ENCODE measurements at places on chromosomes 5 and 9. TPM values are rescaled to one million over a fixed set of nuclear protein-coding genes. Genes with fewer than 3 reads are reported as not detected.

The GSN gene
- 567 TPM for total RNA-seq

The PKN3 gene
- total RNA-seq: 4.2 TPM

The SPINK7 gene
- total RNA-seq: not detected

The OR1Q1 gene
- not detected for total RNA-seq

The SUSD3 gene
- 52.7 TPM for total RNA-seq

The OR1L1 gene
- total RNA-seq: not detected

The GRXCR2 gene
- not detected for total RNA-seq

The KCTD16 gene
- 0.26 TPM for total RNA-seq

The INSYN2B gene
- not detected for total RNA-seq

The LRRC26 gene
- not detected for total RNA-seq

DNA sequence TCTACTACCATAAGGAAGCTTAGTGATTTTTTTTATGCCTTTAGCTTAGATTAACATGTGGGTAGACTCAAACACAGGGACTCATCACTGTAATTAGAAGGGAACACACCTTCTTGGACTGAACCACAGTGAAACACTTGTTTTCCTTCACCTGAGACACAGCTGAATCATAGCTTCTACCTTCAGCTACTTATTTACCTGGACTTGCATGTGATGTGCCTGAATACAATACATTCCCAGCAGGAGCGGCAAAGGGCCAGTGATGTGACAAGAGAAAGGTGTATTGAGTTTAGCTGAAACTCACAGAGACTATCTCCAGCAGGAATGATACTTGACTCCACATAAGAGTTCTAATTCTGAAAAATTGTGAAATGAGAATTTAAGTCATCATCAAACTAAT is 37.8 kb downstream of the GRAMD2B start:
- DNase-seq: no peak
- peak overlapping the region; percentile 66 for H3K27ac ChIP-seq
- H3K4me1 ChIP-seq: no peaks in the 10 kb centered on the region
- H3K27me3 ChIP-seq: no peaks in the 10 kb centered on the region

DNA sequence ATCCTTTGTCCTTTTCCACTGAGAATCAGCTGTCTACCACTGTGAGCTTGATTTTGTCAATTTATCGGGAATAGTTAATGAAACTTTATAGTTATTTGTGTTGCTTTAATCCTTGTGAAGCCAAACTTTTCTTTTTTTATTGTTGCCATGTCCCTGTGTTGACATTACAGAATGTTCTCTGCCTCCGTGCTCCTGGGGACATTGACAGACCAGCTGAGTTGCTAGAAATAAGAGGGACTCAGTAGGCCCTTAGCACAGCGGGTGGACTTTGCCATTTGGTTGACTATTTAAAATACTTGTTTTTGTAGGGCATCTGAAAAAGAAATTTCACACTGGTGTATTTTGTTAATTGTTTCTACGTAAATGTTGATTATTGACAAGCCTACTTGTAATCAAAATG is 70.5 kb downstream of the IL31RA start:
- H3K4me3 ChIP-seq: no peak overlapping the region
- no peaks in the 10 kb centered on the region for H3K27me3 ChIP-seq
- H3K27ac ChIP-seq: no peak overlapping the region
- no peak for DNase-seq
- no peaks in the 10 kb centered on the region for H3K4me1 ChIP-seq
- H3K36me3 ChIP-seq: no peaks in the 10 kb centered on the region

DNA sequence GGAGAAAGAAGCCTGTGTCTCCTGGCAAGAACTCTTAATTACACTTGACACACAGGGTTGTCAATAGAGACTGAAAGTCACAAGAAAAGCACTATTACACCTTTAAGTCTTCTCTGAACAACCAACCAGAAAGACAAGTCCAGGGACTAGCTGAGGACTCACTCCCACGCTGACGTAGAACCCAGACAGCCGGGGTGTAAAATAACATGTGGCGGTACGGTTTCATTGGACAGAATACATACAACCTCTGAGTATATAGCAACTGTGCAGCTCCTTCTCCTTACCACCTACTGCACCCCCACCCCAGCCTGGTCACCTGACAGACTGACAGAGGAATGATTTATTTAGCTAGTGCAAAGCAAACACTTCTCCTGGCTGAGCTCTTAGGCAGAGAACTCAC is 103.4 kb upstream of the RASEF start:
- no peaks in the 10 kb centered on the region for H3K27me3 ChIP-seq
- H3K27ac ChIP-seq: no peak overlapping the region
- no peaks in the 10 kb centered on the region for H3K4me1 ChIP-seq

DNA sequence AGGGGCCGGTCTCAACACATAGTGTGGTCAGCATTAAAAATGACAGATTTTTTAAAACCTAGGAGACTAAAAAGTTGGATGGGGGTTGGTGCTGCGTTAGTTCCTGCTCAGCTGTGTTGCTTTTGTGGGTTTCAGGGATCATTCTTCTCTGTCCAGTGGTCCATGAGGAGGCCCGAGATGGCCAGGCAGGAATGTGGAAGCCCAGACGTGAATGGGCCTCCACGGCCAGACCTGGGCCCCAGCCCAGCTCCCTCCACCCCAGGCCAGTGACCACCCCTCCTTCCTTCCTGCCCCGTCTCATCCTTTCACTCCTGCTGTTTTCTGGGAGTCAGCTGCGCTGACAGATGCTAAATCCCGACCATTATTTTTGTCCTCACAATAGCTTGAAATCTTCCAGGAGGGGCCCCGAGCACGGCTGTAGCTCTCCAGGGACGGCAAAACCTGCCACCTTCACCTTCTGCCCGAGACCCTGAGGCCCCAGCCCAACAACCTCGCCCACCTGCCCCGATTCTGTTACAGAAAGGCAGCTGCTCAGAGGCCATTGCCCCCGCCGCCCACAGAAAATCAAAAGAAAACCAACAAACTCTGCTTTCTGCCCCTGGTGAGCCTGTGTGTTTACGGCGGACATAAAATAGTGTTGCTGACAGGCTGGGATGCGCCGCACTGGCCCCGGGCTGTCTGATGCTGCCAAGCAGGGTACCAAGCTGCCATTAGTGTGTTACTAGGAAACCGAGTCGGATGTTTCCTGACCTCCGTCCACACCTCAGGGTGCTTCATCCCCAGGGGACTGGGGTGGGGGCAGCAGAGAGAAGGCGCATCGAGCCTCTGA is 83.7 kb upstream of the SARDH start:
- H3K36me3 ChIP-seq: no peaks in the 10 kb centered on the region
- no peaks in the 10 kb centered on the region for H3K27me3 ChIP-seq
- no peak overlapping the region for H3K4me3 ChIP-seq
- no peak overlapping the region for H3K27ac ChIP-seq
- no peak for DNase-seq

DNA sequence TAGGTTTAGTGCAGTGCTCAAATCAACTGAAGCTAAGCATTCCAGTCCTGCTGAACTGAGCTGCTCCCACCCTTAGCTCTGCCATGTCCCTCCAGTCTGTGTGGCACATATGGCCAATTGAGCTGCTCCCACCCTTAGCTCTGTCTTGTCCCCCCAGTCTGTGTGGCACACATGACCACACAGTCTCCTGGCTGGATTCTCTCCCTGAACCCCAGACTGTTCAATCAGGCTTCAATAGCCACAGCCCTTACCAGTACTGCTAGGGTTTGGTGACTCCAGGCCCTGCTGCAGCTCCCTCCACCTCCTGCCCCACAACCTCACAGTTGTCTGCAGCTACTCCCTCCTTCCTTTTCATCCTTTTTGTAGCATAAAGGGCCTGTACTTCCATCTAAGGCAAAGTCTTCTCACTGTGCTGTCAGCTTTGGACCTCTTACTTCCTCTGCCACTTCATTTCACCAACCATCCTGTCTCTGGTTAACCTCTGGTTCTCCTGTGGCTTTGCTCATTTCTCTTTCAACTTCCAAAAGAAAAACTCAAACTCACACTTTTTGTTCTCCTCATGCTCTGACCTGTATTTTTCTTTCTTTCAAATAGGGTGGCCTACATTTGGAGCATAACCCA is 50.8 kb downstream of the ADAMTS12 start:
- DNase-seq: no peak
- no peak overlapping the region for H3K4me3 ChIP-seq
- H3K27ac ChIP-seq: no peak overlapping the region
- H3K4me1 ChIP-seq: no peaks in the 10 kb centered on the region
- no peaks in the 10 kb centered on the region for H3K36me3 ChIP-seq

DNA sequence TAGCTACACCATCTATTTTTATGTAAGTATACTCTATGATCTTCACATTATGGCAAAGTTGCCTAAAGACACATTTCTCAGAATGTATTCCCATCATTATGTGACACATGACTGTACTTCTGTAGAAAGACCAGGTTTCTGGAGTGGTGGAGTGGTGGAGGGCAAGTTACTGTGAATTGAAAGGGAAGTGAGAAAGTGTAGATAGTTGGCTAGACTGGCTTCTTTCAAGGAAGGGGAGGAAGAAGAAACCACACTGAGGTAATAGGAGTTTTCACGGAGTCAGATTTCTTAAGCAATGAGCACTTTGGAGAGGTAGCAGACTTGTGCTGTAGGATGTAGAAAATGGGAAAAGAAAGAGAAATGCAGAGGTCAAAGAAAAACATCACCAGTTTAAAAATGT is 50.9 kb upstream of the EQTN start:
- DNase-seq: no peak
- no peak overlapping the region for H3K4me3 ChIP-seq
- no peaks in the 10 kb centered on the region for H3K27me3 ChIP-seq

DNA sequence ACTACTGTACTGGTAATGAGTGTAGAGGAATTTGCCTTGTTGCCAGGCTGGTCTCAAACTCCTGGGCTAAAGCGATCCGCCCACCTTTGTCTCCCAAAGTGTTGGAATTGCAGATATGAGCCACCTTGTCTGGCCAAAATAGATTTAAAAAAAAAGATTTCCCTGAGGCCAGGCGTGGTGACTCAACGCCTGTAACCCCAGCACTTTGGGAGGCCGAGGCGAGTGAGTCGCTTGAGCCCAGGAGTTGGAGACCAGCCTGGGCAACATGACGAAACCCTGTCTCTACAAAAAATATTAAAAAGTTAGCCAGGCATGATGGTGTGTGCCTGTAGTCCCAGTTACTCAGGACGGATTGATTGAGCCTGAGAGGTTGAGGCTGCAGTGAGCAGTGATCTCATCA is 62.5 kb downstream of the IPO11 start:
- DNase-seq: no peak
- no peak overlapping the region for H3K27ac ChIP-seq
- no peaks in the 10 kb centered on the region for H3K27me3 ChIP-seq
- no peak overlapping the region for H3K4me3 ChIP-seq
- H3K4me1 ChIP-seq: no peaks in the 10 kb centered on the region

DNA sequence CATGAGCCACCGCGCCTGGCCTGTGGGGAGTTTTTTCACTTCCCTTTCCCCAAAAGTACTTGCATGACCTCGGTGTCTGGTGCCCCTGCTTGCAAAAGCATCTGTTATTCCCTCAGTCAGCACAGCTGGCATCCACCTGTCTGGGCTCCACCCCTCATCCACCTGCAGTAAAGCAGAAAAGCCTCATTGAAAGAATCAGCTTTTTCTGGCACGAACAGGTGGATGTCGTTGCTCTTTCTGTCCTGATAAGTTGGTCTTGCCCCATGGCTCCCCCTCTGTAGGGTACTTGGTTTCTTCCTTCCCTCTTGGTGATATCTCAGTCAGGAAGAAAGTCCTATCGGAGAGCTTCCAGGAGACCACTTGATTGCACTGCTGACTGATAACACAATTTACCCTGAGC is 37.4 kb downstream of the WWC1 start:
- H3K27ac ChIP-seq: no peak overlapping the region
- no peaks in the 10 kb centered on the region for H3K36me3 ChIP-seq
- H3K4me1 ChIP-seq: no peaks in the 10 kb centered on the region
- no peak for DNase-seq

- peaks cover 4% of the 10 kb centered on the region for H3K27me3 ChIP-seq
- H3K36me3 ChIP-seq: no peaks in the 10 kb centered on the region
- no peak for DNase-seq
Observed at GRCh38 chr5:566636-567309, 42.5 kb upstream of the SLC9A3 start.

DNA sequence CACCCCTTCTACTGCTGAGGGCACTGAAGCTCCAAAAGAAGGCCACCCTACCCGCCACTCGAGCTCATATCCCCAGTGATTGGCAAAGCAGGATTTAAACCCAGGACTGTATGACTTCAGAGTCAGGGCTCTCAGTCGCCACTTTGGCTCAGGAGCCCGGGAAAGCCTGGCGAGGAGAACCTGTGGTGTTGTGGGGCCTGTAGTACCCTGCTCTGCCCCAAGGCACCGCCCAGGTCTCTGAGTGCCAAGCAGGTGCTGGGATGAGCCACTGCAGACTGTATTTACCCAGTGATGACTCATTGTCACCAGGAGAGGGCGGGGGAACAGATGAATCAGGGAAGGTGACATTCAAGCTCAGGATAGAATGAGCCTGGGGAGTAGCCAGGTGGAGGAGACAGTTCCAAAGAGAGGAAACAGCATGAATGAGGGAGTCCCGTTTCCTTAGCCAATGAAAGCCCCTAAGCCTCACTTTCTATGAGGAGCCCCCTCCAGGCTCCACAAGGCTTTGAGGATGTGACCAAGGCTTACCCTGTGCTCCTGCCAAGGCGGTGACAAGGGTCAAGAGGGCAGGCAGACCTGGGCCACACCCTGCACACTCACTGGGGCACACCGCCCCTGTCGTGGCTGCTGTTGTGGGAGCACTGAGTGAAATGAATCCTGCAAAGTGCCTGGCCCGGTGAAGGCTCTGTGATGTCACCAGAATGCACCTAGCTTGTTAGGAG is 17.8 kb upstream of the DPM2 start:
- H3K4me3 ChIP-seq: no peak overlapping the region
- peak overlapping the region; percentile 70 for H3K27ac ChIP-seq
- H3K36me3 ChIP-seq: no peaks in the 10 kb centered on the region
- H3K27me3 ChIP-seq: no peaks in the 10 kb centered on the region

DNA sequence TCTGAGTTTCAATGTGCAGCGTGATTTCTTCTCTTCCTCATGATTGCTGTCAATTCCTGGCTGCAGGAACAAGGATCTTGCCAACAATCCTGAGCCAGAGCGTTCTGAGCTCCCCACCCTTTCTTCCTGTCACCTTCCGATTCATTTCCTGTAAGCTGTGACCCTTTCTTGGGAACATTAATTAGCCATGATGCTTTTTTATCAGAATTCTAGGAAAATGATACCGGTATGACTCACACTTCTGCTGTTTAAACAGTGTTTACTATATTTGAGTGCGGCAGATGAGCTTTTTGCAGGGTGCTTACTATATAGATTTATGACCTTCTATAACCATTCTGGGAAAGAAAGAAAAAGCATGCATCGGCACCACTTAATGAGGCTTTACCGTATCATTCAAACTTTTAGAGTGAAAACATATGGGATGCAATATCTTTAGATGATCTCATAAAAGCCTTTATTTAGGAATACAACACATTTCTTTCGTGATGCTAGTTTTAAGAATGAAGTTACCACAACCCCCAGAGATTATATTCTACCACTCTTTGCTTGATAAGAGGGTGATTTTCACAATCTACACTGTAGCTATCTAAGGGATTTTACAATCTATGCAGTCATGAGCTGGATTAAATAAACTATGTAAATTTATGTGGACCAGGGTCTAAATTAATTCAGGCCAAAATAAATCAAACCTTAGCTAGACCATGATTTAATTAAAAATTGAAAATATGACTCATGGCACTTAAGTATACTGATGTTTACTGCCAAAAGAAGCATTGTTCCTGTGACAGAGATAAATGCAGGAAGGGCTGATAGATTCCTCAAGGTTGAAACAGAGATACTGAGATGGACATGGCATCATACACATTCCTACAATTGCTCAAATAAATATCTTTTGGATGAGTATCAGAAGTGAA is 38.0 kb upstream of the OSMR start:
- peaks cover 3% of the 10 kb centered on the region for H3K4me1 ChIP-seq
- no peaks in the 10 kb centered on the region for H3K27me3 ChIP-seq
- no peak overlapping the region for H3K4me3 ChIP-seq
